Activated CD8-positive, alpha-beta memory T cell treated with anti-CD3 and anti-CD28 coated beads, Interleukin-2, amount 10 ng/mL, durations not matched to agents 7 days and 5 days (primary cell): ENCODE measurements at places on chromosomes 7 and 10.

GRCh38 chr7:102205915-102206314, 80.8 kb upstream of the SH2B2 start:
- no peak for DNase-seq

DNA sequence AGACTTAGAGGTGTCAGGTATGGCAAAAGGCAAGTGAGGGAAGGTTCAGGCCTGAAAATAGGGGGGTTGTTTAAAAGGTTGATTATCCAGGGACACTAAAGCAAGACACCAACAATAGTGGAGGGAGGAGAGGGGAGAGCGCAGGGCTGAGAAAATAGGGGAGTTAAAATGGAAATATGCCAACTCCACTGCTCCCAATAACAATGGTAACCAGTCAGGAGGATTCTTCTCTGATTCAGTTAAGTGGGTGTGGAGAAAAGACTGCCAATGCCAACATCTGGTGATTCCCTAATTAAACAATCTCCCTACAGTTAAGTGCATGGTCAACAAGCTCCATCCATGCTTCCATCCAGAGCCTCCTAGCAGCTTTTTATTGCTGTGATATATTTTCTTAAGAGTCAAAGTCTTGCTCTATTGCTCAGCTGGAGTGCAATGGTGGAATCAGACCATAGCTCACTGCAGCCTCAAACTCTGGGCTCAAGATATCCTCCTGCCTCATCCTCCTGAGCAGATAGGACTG, 183.3 kb downstream of the JAZF1 start:
- no peak for DNase-seq

DNA sequence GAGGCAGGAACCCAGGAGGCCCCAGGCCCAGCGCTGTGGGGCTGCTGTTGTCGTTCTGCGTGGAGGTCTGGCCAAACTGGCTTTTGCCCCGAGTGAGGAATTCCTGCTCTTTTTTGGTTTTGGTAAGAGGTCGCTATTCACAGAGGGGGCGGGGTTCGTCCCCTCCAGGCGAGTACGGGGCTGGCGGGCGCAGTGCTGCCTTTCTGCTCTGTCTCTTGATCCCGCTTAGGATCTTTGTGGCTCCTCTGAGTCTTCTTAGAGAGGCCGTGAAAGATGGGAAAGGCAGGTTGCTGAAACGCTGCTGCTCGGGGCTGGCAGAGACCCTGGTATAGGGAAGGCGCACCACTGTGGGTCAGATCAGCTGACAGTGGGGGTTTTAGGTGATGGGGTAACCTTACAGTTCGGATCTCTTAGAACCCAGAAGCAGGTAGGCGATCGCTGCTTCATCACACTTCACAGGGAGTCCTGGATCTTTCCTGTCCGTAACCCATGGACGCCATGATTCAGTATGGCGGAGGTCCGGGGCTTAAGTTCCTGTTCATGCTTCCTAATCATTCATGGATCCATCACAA, 136.7 kb downstream of the KIF20B start:
- DNase-seq: no peak

GRCh38 chr10:101441541-101442455, 87.8 kb downstream of the BTRC start:
- DNase-seq: no peak

DNA sequence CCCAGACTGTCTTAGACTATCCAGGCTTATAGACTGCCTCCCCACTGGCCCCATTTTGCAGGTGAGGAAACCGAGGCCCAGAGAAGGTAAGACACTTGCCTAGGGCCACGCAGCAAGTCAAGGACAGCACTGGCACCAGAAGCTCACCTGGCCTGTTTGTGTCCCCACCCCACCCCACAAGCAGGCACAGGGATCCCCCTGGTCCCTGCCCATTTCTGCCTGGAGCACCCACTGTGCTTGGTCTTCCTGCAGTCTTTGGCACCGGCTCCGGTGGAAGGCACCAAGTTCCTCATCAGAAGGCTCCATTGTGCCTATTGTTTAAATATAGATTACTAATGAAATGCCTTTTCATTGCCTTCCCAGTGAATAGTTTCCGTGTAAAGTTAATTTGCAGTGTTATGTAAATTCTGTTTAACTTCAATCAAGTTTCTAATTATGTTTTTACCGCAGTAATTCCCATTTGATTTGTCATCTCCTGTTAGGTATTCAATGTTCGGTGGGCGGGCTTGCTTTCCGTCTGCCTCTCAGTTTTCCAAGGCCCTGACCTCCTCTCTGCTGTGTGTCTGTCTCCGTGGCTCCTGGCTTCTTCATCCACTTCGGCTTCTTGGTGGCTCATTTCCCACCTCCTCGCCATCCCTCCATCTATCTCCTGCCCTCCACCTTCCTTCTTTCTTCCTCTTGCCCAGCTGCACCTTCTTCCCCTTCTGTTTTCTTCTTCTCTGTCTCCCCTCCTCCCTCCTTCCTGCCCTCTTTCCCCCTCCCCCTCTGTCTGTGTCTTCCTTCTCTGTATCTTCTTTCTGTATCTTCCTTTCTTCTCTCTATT, 75.8 kb downstream of the ZMIZ1 start:
- DNase-seq: no peak
